ENCODE measurements at places on chromosomes 7 and 10.

DNA sequence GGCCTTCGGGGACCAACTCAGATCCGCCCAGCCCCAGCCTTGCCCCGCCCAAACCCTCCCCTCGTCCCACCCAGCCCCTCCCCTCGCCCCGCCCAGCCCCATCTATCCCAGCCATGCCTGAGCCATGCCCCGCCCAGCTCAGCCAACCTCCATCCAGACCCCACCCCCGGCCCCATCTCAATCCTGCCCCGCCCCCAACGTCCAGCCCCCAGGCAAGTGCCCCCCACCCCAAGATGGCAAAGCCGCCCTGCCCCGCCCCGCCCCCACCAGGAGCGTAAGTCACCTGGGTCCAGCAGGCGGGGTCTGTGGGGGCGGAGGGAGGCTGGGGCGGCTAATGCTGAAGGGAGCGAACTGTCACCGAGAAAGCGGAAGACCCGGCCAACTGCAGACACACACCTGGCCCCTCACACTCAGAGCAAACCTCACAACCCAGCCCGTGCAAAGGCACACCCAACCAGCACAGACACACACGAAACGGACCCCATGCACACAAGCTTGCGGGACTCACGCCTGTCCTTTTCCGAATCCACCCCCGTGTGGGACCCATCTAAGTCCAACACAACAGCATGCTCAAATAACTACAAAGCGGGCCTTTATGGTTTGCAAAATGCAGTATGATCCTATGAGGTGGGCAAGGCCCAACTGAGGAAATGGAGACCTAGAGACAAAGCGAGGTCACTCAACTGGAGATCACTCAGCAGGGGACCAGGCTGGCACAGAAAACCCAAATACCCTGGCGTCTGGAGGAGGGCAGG is 11.5 kb upstream of the OGA start:
- peak; percentile 25 for DNase-seq

DNA sequence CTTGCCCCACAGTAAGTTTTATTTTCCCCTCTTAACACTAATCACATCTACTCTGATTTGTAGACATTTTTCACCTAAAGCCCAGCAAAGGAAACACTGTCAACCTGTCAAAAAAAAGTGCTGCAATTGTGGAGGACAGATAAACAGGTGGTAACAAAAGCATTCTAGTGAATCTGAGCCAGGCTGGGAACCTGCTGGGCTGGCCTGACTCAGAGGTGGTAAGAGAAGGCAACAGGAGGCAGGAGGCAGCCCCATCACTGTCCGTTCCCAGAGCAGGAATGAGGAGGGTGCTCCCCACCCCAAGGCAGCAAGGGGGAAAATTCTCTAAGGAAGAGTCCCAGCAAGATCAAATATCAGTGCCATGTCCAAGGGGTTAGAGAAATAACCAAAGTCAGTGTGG is 19.5 kb upstream of the HERPUD2 start:
- DNase-seq, result no peak

DNA sequence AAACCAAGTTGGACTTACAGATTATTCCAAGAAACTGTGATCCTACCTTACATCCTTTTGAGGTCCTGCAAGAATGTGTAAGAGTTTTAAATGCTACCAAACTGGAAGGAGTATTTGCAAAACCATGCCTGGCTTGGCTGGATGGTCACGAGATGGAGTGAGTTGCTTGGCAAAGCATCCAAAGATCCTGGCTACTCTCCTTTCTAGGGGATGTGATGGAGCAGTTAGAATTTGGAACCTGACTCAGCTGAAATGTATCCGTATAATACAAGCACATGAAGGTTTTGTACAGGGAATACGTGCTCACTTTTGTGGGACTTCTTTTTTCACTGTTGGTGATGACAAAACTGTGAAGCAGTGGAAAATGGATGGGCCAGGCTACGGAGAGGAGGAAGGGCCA is 13.3 kb upstream of the SYPL1 start:
- peak; percentile 69 for DNase-seq

GRCh38 chr7:11751807-11752389 is 80.1 kb downstream of the THSD7A start:
- DNase-seq, result no peak

DNA sequence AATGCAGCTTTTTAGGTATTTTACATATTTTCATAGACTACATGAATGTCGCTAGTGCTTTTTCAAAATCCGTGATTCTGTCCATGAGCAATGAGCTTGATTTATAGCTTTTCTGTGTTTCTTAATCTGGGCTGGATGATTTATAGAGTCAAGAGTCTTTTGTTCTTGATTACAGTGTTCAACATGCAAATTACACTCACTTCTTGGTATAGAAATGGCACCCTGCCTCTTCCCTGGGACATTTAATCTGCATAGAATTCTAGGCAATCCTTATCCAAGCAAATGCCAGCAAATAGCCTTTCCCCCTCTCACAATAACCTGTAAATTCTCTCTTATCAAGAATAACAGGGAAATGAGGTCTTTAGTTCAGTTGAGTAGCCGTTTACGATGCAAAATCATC is 246.2 kb upstream of the SEMA3C start:
- no peak for DNase-seq

GRCh38 chr7:3867863-3868262 is 566.8 kb downstream of the SDK1 start:
- DNase-seq, result no peak

DNA sequence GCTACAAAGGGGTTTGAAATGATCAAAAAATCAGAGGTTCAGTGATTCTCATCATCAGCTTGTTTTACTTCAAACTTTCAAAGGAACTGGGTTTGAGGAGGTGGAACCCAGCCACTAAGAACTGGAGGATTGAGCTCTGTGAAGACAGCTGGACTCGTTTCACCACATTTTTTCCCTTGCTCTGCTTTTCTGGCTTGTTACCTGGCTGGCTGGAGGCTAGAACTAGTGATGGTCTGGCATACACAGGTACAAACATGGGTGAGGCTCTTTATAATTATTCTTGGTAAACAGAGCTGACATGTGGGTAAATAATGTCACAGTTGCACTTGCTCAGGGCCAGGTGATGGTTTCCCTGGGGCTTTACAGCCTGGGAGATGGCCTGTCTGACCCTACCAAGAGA is 352.5 kb downstream of the FGFR2 start:
- DNase-seq, result no peak

GRCh38 chr10:115860182-115861107 is 412.6 kb downstream of the GFRA1 start:
- no peak for DNase-seq

DNA sequence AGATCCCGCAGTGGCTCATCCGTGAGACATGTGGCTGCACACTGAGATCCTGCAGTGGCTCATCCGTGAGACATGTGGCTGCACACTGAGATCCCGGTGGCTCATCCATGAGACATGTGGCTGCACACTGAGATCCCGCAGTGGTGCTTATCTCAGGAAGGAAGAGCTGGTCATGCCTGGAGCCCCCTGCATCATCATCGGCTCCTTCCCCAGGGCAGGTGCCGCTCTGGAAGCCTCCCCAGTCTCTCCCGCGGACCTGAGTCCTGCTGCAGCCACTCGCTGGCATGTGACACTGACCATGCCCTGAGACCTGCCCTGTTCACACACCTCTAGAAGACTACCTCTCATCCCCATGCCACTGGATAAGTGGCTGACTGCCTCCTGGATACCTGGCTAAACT is 181.3 kb downstream of the PTPRN2 start:
- DNase-seq, result no peak

DNA sequence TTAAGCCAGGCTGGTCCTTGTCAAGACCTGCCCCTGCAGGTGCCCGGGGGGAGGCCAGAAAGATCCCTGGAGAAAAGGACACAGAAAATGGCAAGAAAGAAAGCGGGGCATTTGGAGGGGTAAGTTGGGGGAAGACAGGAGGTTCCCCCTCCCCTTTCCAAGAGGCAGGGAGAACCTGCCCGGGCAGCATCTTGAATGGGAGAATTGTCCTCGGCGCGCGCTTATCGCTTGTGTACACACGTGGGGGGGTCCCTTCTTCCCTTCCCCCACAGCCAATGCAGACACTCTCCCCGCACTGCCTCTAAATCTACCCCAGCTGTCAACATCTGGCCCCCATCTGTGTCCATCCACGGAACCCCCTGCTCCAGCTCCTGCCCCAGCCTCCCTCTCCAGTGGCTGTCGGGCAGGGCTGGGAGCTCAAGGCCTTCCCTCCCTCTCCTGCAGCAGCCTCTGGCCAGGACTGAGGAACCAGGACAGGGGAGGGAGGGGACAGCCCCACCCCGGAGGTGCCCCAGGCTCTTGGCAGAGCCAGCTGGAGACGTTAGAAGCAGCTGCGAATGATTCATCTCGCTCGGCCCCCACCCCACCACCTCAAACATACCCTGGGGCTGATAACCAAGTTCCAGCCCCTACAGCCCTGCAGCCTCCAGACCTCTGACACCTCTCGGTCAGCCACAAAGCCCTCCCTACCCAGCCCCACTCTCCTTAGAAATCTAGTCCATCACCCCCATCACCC is 25.3 kb downstream of the EPHB4 start:
- DNase-seq, result peak; percentile 73

DNA sequence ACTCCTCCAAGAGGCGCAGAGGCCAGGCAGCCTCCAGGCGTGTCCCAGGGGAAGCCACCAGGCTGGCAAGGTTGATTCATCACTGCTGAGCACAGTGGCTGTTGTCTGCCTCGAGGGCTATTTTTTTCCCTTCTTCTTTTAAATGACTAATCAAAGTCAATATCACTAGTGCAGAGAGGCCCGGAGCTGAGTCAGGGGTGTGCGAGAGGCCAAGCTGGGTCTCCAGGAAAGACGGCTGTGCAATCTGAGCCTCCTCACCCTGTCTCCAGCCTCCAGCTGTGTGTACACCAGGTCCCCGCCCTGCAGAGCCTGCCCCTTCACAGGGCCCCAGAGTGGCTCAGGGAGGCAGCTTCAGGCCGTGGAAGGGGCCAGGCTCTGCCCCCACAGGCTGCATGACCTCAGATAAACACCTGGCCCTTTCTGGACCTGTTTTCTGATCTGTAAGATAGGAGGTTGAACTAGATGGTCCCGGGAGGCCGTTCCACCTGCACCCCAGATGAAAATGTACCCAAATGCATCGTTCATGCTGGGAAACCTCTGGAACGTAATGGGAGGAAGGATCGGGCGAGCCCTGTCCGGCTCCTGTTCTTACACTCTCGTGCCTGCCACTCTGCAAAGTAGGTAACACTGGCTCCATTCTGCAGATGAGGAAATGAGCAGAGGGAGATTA is 3.7 kb downstream of the STX1A start:
- DNase-seq, result peak; percentile 98

DNA sequence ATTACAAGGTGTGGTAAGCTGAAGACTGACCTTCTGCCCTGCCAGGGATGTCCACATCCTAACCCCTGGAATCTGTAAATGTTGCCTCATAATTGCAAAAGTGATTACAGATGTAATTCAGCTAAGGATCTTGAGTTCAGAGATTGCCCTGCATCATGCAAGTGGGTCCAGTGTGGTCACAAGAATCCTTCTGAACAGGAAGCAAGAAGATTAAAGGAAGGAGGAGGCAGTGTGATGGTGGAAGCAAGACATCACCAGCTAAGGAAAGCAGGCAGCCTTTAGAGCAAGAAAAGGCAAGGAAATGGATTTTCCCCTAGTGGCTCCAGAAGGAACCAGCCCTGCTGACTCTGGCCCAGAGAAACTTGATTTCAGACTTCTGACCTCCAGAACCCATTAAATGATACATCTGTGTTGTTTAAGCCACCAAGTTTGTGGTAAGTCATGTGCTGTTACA is 78.1 kb downstream of the USP6NL start:
- peak; percentile 74 for DNase-seq

DNA sequence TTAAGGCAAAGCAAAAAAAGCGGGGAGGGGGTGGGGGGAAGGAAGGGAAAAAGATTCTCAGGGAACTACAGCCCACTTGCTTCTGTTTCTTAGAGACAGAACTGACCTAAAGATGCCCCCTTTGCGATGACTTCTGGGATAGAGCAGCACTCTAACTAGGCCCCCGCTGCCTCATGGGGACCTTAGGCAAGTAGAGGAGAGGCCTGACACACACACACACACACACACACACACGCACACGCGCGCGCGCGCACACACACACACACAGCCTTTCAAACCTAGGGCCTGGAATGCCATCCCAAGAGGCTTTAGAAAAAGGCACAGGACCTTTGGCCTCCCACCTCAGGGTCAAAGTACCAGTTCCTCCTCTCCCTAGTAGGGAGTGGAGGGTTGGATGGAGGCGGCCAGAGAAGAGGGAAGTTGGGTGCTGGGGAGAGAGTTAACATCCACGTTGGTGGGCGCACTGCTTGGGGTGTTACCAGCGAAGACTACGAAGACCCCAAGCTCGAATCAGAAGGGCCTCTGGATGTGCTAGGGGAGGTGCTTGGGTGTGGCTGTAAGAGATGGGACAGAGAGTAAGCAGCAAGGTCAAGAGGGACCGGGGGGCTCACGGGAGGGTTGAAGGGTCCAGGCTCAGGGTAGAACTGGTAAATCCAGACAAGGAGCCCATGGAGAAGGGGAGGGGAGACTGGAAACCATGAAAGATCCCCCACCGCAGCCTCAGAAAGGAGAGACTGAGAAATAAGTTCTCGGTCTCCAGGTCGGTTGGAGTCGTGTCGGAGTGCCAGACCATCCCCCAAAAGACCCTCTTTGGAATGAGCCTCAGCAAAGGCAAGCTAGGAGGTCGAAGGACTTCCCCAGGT is 1.2 kb upstream of the COL1A2 start:
- peak; percentile 46 for DNase-seq

- no peak for DNase-seq
These were observed 23.2 kb upstream of the MALSU1 start for GRCh38 chr7:23275912-23276311.

- peak; percentile 60 for DNase-seq
These were observed 544.1 kb downstream of the HTR7 start for GRCh38 chr10:90313576-90314325.

DNA sequence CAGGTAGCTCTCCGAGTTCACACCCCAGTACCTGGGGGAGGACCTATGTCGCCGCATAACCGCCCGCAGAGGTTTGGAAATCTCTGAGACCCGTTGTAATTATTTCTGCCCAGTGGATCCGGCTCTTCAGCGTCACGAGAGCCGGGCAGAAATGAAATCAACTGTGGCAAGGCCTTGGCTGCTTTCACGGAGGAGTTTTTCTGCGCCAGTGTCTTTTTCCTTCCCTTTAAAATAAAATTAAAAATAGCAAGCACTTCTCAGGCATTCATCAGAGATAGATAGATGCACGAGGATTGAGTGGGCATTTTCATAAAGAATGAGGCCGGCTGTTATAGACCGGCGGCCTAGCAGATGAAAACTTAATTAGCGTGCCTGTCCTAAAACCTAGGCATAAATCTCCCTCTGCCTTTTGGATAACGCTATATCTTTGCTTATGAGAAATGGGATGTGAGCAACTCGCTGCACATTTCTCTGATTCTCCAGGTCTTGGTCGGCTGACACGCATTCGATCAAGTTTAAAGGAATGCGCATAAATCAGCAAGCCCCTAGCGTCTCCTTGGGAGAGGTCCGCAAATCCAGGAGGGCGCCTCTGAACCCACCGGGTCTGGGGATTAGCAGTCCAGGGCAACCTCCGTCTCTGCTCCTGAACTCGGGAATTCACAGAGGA is 6.4 kb downstream of the HOXA13 start:
- no peak for DNase-seq
